ENCODE measurements at places on chromosomes 16 and 17. TPM values are rescaled to one million over a fixed set of nuclear protein-coding genes. Genes with fewer than 3 reads are reported as not detected.

GRCh38 chr16:70687102-70687511, 1.3 kb upstream of the MTSS2 start:
- H3K27me3 ChIP-seq, result no peaks in the 10 kb centered on the region
- DNase-seq, result peak; percentile 50
- peaks cover 54% of the 10 kb centered on the region for H3K4me1 ChIP-seq
- no peak overlapping the region for H3K4me3 ChIP-seq

- no peak for DNase-seq
- H3K27ac ChIP-seq, result no peak overlapping the region
- peaks cover 14% of the 10 kb centered on the region for H3K36me3 ChIP-seq
- H3K27me3 ChIP-seq, result peaks cover 2% of the 10 kb centered on the region
- H3K4me3 ChIP-seq, result no peak overlapping the region
- H3K4me1 ChIP-seq, result peaks cover 52% of the 10 kb centered on the region
Observed at GRCh38 chr17:83100853-83101391, 21.5 kb downstream of the METRNL start.

DNA sequence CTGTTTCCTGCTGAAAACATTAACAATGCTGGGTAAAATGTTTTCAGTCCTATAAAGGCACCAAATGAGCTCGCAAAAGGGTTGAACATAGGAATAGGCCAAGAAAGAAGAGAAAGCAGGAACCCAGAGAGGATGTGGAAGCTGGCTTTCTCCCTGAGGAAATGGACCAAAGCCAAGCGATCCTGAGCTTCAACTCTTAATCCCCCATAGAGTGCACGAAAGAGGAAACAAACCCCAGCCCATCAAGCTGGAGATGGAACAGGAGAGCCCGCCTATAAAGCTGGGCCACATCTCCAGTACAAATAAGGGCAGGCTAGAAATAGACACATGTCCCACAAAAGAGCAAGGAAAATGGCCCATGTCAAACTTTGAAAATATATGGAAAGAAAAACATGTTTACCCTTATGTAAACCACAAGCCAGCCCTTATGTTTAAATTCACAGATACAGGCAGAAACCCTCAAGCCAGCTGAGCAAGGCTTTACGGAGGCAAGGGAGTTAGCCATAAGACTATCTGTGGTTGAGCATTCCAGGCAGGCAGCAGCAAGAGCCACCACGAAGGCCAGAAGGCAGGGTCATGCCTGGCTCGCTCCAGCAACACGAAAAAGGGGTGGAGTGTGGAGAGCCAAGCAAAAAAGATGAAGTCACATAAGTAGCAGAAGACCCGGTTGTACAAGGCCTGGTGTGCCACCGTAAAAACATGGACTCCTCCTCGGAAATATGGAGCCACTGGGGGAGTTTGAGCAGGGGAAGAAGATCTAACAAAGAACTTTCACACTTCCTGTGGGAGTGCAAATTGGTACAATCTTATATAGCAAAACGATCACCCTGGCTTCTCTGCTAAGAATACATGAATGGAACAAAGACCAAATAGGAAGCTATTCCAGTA, 27.8 kb downstream of the COPRS start:
- DNase-seq, result no peak
- H3K27me3 ChIP-seq, result no peaks in the 10 kb centered on the region

DNA sequence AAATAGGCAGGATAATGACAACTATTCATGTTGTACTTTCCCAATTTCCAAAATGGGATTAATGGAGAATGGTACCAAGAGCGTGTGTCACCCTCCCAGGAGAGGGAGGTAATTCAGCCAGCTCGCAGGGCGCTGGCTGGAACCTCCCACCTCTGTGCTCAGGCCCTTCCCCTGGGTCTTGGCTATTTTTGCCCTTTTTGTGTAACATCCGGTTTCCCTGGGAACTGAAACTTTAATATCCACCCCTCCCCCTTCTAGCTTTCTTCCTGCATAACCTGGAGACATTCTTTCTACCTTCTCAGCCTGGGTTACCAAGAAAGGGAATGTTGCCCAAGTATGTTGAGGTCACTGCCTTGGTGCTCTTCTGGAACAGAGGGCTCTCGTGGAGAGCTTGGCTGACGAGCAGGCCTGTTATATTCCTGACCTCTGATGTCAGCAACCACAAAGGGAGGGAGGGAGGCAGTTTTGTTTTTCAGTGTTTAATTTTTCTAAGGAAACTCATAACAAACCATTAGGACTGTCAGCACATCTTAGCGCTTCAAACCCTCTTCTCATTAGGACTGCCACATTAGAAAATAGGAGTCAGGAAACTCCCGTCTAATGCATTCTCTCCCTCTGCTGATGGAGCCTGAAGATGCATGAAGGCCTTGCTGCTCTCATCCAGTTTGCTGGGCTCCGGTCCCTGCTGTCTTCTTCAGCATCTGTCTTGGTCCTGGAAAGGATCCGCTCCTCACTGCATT, 25.6 kb downstream of the ITGB3 start:
- DNase-seq, result peak; percentile 35
- peak overlapping the region; percentile 57 for H3K27ac ChIP-seq
- H3K4me3 ChIP-seq, result no peak overlapping the region
- peaks cover 28% of the 10 kb centered on the region for H3K4me1 ChIP-seq
- no peaks in the 10 kb centered on the region for H3K27me3 ChIP-seq

GRCh38 chr16:15694499-15694898, 44.5 kb downstream of the NDE1 start:
- no peaks in the 10 kb centered on the region for H3K27me3 ChIP-seq
- no peaks in the 10 kb centered on the region for H3K4me1 ChIP-seq
- no peak for DNase-seq
- H3K36me3 ChIP-seq, result peaks cover 68% of the 10 kb centered on the region
- H3K4me3 ChIP-seq, result no peak overlapping the region
- H3K27ac ChIP-seq, result no peak overlapping the region

DNA sequence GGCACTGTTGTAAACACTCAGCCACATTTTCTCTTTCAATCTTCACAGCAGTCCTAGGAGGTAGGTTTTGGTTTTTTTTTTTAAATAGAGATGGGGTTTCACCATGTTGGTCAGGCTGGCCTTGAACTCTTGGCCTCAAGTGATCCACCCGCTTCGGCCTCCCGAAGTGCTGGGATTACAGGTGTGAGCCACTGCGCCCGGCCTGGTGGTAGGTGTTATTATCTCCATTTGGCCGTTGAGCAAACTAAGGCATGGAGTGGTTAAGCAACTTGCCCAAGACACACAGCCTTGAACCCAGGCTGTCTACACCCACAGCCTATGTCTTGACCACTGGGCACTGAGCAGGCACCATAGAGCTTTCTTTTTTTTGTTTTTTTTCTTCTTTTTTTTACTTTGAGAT, 8.6 kb downstream of the SGCA start:
- DNase-seq, result no peak
- H3K27me3 ChIP-seq, result no peaks in the 10 kb centered on the region
- H3K36me3 ChIP-seq, result no peaks in the 10 kb centered on the region
- H3K27ac ChIP-seq, result no peak overlapping the region
- no peak overlapping the region for H3K4me3 ChIP-seq
- H3K4me1 ChIP-seq, result peaks cover 34% of the 10 kb centered on the region

GRCh38 chr17:77106874-77107358, 33.9 kb upstream of the SEC14L1 start:
- H3K27ac ChIP-seq, result no peak overlapping the region
- H3K27me3 ChIP-seq, result no peaks in the 10 kb centered on the region
- H3K4me3 ChIP-seq, result no peak overlapping the region
- no peak for DNase-seq
- H3K4me1 ChIP-seq, result peaks cover 2% of the 10 kb centered on the region

- no peaks in the 10 kb centered on the region for H3K27me3 ChIP-seq
- H3K27ac ChIP-seq, result peak within 1 kb of the TSS; percentile 86
- peak within 1 kb of the TSS; percentile 42 for H3K4me3 ChIP-seq
- DNase-seq, result peak; percentile 94
- peaks cover 19% of the 10 kb centered on the region for H3K36me3 ChIP-seq
Observed at GRCh38 chr16:28609631-28610594, at the start of gene SULT1A1. Gene SULT1A1 (minus strand): TSS chr16:28610044. CDS start chr16:28608855, 1,189 bp downstream.

DNA sequence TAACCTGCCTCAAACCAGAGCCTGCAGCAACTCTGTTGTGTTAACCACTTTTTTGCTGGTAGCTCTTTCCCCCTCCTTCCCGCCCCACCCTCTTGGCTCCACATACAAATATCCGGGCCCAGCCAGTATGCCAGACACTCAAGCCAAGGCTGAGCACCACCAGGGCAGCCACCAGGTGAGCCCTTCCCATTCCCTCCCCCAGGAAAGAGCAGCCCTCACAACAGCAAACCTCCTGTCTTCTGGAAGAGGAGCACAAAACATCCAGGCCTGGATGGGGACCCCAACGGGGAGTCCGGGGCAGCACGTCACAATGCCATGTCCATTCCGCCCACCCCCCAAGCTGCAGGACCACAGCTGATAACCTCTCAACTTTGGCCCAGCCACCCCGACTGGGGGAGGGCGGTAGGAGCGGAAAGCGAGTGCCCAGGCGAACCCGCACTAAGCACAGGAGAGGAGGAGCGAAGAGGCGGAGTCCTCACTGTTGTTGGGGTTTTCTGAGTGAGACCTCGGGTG, 757 bp downstream of the ORMDL3 start:
- H3K4me1 ChIP-seq, result peaks cover 53% of the 10 kb centered on the region
- peaks cover 25% of the 10 kb centered on the region for H3K36me3 ChIP-seq
- peak overlapping the region; percentile 94 for H3K27ac ChIP-seq
- peak overlapping the region; percentile 90 for H3K4me3 ChIP-seq
- DNase-seq, result peak; percentile 78
- H3K27me3 ChIP-seq, result no peaks in the 10 kb centered on the region

GRCh38 chr16:53209877-53210276, 155.1 kb downstream of the CHD9 start:
- peak overlapping the region; percentile 59 for H3K4me3 ChIP-seq
- H3K36me3 ChIP-seq, result no peaks in the 10 kb centered on the region
- peak overlapping the region; percentile 95 for H3K27ac ChIP-seq
- H3K27me3 ChIP-seq, result no peaks in the 10 kb centered on the region
- H3K4me1 ChIP-seq, result no peaks in the 10 kb centered on the region

- H3K4me3 ChIP-seq, result no peak overlapping the region
- H3K36me3 ChIP-seq, result no peaks in the 10 kb centered on the region
- peaks cover 16% of the 10 kb centered on the region for H3K4me1 ChIP-seq
- DNase-seq, result no peak
- H3K27ac ChIP-seq, result no peak overlapping the region
- peaks cover 16% of the 10 kb centered on the region for H3K27me3 ChIP-seq
Observed at GRCh38 chr16:11670171-11671131, 2.2 kb downstream of the SNN start.

- H3K36me3 ChIP-seq, result no peaks in the 10 kb centered on the region
- H3K27me3 ChIP-seq, result no peaks in the 10 kb centered on the region
- H3K4me3 ChIP-seq, result no peak overlapping the region
- peaks cover 5% of the 10 kb centered on the region for H3K4me1 ChIP-seq
- H3K27ac ChIP-seq, result no peak overlapping the region
Observed at GRCh38 chr17:17994271-17995069, 21.8 kb downstream of the DRC3 start.

- no peak overlapping the region for H3K4me3 ChIP-seq
- no peak overlapping the region for H3K27ac ChIP-seq
- no peaks in the 10 kb centered on the region for H3K36me3 ChIP-seq
- no peak for DNase-seq
- H3K4me1 ChIP-seq, result peaks cover 29% of the 10 kb centered on the region
Observed at GRCh38 chr16:84597931-84598351, 19.9 kb downstream of the COTL1 start.

GRCh38 chr16:31298958-31299357, 39.2 kb downstream of the ITGAM start:
- H3K4me1 ChIP-seq, result no peaks in the 10 kb centered on the region
- H3K36me3 ChIP-seq, result no peaks in the 10 kb centered on the region
- no peaks in the 10 kb centered on the region for H3K27me3 ChIP-seq

GRCh38 chr16:78648517-78648916, 549.1 kb downstream of the WWOX start:
- no peak overlapping the region for H3K27ac ChIP-seq
- no peaks in the 10 kb centered on the region for H3K27me3 ChIP-seq
- DNase-seq, result peak; percentile 27
- no peak overlapping the region for H3K4me3 ChIP-seq
- no peaks in the 10 kb centered on the region for H3K36me3 ChIP-seq
- H3K4me1 ChIP-seq, result no peaks in the 10 kb centered on the region

GRCh38 chr17:81291662-81292061, 3.4 kb downstream of the SLC38A10 start:
- H3K27me3 ChIP-seq, result no peaks in the 10 kb centered on the region
- peak; percentile 66 for DNase-seq
- peaks cover 13% of the 10 kb centered on the region for H3K4me1 ChIP-seq
- H3K4me3 ChIP-seq, result no peak overlapping the region
- no peak overlapping the region for H3K27ac ChIP-seq

- H3K27ac ChIP-seq, result no peak overlapping the region
- no peaks in the 10 kb centered on the region for H3K36me3 ChIP-seq
- no peak for DNase-seq
- H3K4me3 ChIP-seq, result no peak overlapping the region
- H3K27me3 ChIP-seq, result peaks cover 52% of the 10 kb centered on the region
- H3K4me1 ChIP-seq, result no peaks in the 10 kb centered on the region
Observed at GRCh38 chr17:47742319-47743181, 9.5 kb downstream of the TBX21 start.

GRCh38 chr16:68823401-68824135, 19.8 kb upstream of the TANGO6 start:
- peaks cover 79% of the 10 kb centered on the region for H3K36me3 ChIP-seq
- H3K27ac ChIP-seq, result no peak overlapping the region

DNA sequence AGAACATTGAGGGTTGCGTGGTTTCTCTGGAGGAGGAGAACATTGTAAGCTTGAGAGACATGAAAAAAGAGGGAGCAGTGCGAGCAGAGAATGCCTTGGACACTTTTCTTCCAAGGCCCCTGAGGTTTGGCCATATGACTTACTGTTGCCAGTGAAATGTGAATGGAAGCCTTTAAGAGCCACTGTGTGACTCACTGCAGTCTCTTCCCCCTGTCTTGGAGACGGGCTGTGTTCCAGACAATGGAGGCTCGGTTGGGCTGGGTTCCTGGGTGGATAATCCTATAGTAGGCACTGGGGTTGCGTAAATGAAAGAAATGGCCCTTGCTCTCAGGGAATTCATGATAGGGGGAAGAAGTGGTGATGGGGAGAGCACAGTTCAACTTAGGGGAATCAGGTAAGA, 75.5 kb downstream of the SHISA9 start:
- H3K4me3 ChIP-seq, result no peak overlapping the region
- H3K36me3 ChIP-seq, result no peaks in the 10 kb centered on the region
- DNase-seq, result no peak
- H3K27me3 ChIP-seq, result no peaks in the 10 kb centered on the region

- H3K27ac ChIP-seq, result no peak overlapping the region
- no peak for DNase-seq
- H3K36me3 ChIP-seq, result peaks cover 25% of the 10 kb centered on the region
- H3K4me1 ChIP-seq, result peaks cover 2% of the 10 kb centered on the region
Observed at GRCh38 chr17:35708951-35709350, 22.5 kb upstream of the RASL10B start.

The HP gene
- 0.73 TPM for polyA plus RNA-seq

The PRR35 gene
- not detected for polyA plus RNA-seq

The PRSS21 gene
- 0.49 TPM for polyA plus RNA-seq

The PNMT gene
- 2.1 TPM for polyA plus RNA-seq

The TNP2 gene
- not detected for polyA plus RNA-seq

The HASPIN gene
- polyA plus RNA-seq, result 2.7 TPM

The TP53TG3F gene
- not detected for polyA plus RNA-seq

The ATF7IP2 gene
- polyA plus RNA-seq, result 52.9 TPM

The COL1A1 gene
- polyA plus RNA-seq, result 488 TPM

The LONP2 gene
- polyA plus RNA-seq, result 49.4 TPM

The STX1B gene
- polyA plus RNA-seq, result 1.9 TPM
